ENCODE measurements at places on chromosomes 2 and 18.

GRCh38 chr18:50633992-50634391, 74.1 kb downstream of the MAPK4 start:
- no peak for DNase-seq

GRCh38 chr2:160977376-160977775, 182.9 kb upstream of the TANK start:
- no peak for DNase-seq

- DNase-seq: no peak
These were observed 55.7 kb upstream of the EML4 start for GRCh38 chr2:42113452-42113851.

DNA sequence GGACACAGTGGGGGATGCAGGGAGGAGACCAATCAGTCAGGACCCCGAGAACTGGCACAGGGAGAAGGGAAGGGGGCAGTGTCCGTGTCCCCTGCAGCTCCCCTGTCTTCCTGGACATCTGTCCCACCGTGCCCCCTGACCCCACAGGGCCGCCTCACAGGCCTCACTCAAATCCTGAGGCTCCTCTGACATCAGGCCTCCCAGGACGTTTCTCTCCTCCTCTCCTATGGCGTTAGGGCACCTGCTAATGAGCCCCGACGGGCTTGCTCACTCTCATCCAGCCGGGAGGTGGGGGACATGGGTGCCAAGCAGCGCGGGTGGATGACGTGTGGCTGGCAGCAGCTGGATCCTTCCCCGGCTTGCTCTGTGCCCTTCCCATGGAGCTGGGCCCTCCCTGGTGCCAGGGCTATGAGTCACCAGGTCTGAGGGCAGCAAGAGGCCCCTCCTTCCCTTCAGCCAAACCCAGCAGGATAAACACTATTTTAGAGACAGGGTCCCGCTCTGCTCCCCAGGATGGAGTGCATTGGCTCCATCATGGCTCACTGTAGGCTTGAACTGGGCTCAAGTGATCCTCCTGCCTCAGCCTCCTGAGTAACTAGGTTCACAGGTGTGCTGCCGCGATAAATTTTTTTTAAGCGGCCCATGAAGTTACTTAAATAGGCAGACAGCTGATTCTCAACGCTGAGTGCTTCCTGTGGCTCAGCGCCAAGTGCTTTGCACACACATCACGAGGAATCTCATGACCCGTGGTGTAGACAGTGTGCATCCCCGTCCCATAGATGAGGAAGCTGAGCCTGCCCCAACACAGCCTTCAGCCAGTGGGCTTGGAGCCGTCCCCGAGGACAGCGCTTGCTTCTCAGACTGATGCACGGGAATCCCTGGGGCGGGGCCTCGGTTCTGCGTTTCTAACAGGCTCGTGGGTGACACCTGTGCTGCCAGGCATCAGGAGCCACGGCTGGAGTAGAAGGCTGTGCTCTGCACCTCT, 64.5 kb upstream of the HDAC4 start:
- no peak for DNase-seq

DNA sequence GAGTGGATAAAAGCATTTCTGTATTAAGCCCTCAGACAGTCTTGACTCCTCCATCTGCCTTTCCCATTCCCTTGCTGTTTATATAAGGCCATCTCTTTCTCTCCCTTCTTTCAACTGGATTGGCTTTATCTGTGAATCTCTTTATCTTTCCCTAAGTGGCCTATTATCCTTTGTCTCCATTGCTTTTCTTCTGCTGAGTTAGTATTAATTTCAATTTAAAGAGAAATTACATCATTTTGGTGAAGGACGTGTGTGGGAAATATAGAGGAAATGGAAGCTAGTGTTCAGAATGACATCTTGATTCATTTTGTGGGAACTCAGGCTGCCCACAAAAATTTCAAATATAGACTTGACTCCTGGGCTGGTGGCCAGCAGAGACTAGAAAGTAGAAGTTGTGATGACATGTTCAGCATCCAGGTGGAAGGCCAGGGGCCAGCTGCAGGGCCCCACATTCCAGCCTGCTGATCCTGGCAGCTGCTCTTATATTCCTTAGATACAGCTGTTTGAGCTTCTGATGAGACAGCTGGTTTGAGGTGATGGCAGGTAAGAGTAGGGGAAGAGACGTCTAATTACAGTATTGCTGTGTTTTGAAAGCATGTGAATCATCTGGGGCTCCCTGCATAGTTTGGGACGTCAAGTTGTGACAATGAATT, 52.3 kb downstream of the DIS3L2 start:
- DNase-seq: no peak

DNA sequence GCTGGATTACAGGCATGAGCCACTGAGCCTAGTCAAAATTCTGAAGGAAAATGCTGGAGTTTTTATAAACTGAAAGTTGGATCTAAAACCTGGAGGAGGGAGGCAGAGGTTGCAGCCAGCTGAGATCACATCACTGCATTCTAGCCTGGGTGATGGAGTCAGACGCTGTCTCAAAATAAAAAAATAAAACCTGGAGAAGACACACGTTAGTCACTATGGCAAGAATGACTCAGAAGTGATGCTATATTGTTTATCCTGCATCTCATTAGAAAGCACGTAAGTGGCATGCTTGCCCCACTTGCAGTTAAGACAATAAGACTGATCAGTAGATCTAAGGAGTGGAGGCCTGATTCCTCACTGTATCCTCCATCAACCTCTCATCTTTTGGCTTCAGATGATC, 106.6 kb upstream of the STON1 start:
- DNase-seq: no peak

GRCh38 chr2:11050565-11050964, 104.7 kb upstream of the SLC66A3 start:
- DNase-seq: no peak

DNA sequence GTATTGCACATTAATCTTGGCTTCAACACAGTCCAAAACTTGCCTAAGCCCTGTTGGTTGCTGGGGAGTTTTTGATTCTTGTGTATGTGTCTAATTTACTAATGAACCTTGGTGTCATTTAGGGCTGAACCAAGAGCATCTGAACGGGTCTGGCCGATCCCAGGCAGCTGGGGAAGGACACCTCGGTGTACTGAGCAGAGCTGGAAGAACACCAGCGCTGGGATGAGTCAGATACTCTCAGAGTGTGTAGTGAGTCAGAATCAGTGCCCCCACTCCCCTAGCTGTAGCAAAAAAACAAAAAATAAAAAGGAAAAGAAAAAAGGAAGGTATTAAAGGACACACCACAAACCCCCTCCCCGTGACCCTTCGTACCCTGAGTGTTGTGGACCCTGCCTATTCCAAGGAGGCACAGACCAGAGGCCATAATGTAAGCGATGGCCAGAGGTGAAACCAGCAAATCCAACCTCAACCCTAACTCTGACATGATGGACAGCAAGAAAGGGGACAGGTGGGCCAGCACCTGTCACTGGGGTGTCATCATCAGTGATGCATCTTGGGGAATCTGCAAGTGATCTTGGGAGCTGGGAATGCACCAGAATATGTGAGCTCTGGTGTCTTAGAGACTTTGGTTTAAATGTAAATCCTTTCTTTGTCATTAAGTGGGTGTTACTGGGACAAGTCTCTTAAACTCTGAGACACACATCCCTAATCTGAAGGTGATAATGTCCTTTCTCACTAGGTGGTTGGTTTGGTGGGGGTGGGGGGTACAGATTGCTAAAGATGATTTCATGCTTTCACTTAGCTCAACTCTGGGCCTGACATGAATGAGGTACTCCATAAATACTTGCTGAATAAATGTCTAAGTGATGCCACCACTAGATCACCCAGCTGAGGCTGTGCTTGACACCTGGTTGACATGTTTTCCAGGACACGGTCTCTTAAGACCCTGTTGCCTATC, 34.2 kb upstream of the NCOA1 start:
- DNase-seq: no peak

- no peak for DNase-seq
These were observed 448.7 kb upstream of the TCF4 start for GRCh38 chr18:56036741-56037140.

GRCh38 chr2:196697825-196698224, 58.3 kb downstream of the CCDC150 start:
- DNase-seq: no peak

- DNase-seq: no peak
These were observed 158.6 kb upstream of the DLX2 start for GRCh38 chr2:172261292-172261691.

DNA sequence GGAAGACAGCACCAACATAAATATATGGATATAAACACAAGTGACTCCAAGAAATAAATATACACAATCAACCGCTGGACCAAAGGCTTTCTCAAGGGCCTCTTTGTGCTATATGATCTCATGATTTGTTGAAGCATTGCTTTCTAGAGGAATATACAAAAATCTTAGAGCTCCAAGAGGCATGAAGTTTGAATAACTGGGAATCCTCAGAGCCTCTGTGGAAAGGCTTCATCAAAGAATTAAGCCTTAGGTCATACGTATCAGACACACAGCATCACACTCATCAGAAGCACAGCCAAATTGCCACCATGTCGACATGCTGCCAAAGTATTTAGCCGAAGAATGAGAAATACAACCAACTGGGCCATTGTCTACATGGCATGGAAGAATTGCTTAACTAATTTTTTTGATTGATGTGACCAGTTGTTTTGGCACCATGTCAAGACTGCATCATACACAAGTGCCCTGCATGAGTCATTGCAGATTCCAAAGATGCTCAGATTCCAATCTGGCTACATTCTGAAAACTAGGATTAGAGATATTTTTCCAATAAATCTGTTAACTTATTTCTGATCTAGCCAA, 860.6 kb upstream of the ZEB2 start:
- DNase-seq: no peak

- no peak for DNase-seq
These were observed 287.4 kb downstream of the PRKCE start for GRCh38 chr2:45938649-45939511.

DNA sequence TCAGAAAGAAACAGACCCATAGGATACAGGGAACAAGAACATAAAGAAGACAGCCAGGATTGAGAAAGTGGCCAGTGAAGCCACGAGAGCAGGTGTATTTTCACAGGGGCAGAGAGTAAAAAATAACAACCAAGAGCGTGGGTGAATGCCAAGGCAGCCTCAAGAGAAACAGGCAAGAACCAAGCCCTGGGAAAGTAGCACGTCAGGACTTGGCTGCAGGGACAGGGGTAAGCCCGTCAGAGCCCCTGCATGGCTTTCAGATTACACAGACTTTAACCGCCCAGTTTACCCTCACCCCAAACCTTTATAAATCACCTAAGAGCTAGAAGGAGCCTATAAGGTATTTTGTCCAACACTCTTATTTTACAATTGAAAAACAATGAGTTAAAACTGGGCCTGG, 43.7 kb downstream of the ARL4C start:
- DNase-seq: peak; percentile 48

DNA sequence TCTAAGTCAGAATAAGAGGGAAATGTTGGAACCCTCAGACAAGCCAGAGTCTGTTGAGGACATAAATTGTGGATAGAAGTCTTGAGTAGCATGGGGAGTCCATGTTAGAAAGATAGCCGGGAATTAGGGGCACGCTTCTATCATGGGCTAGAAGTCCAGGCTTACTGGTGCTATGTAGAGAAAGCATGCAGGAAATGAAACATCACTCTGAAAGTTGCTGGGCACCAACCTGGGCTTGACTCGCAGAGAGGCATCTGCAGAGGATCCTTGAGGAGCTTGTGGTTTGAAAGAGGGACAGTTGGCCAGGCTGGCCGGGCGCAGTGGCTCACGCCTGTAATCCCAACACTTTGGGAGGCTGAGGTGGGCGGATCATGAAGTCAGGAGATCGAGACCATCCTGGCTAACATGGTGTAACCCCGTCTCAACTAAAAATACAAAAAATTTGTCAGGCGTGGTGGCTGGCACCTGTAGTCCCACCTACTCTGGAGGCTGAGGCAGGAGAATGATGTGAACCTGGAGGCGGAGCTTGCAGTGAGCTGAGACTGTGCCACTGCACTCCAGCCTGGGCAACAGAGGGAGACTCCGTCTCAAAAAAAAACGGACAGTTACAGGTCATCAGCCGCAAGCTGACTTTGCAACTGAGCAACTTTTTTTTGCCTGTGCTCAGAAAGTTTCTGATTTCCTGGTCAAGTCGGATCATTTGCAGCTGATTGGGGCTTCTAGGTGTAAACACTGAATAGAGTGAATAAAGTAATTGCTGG, 24.9 kb downstream of the CERS6 start:
- DNase-seq: no peak

DNA sequence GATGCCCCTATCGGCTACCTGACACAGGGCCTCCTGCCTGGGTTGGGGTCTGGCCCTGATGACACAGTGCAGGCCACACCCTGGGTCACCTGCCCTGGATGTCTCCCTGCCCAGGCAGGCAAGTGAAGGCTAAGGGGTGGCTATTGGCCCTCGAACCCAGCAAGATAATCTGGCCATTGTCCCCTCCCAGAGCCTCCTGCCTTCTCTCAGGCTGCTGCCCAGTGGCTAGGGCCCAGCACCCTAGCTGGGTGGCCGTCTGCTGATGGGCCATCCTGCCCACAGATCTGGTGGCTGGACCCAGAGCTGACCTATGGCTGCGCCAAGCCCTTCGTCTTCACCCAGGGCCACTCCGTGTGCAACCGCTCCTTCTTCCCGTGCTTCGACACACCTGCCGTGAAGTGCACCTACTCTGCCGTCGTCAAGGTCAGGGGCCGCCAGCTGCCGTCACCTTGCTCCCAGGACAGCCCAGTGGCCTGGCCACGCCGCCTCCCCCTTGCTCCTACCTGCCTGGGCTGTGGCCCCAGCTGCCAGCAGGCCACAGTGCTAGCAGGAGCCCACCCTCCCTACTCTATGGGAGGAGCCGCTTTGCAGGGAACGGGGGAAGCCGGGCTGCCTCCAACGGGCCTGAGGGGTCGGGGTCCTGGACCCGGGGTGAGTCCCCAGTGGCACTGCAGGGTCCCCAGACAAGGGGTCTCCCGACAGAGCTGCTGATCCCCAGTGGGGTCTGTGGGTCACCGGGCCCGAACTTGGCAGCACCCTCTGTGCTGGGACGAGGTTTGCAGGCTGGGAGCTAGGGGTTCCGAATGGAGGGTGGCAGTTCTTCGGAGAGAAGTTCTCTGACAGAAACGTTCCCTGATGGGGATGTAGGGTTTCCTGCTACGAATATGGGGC, 4.1 kb downstream of the RNPEPL1 start:
- DNase-seq: no peak

DNA sequence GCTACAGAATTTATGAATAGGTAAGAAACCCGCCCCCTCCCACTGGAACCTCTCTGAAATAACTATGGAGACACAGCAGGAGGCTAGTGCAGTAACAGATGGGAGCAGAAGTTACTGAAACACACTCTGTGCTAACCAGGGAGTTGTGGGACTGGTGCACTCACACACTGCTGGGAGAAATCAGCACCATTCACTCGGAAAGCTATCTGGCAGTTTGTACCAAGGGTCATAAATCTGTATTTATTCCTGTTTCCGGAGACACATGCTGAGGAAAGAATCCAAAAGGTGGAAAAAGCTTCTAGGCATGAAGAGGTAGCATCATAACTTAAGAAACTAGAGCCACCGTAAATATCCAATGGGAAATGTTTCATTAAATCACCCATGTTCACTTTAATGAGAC, 39.9 kb downstream of the TGFA start:
- no peak for DNase-seq

GRCh38 chr2:233323851-233324250, 16.2 kb downstream of the SAG start:
- no peak for DNase-seq

- DNase-seq: no peak
These were observed 795 bp upstream of the TCF7L1 start for GRCh38 chr2:85132397-85132796.

GRCh38 chr2:216657086-216657855, 24.1 kb downstream of the IGFBP2 start:
- DNase-seq: no peak
